ENCODE measurements at places on chromosomes 11 and 22.
A peak's percentile ranks its signal among the peaks of the same experiment; 100 is the strongest.

DNA sequence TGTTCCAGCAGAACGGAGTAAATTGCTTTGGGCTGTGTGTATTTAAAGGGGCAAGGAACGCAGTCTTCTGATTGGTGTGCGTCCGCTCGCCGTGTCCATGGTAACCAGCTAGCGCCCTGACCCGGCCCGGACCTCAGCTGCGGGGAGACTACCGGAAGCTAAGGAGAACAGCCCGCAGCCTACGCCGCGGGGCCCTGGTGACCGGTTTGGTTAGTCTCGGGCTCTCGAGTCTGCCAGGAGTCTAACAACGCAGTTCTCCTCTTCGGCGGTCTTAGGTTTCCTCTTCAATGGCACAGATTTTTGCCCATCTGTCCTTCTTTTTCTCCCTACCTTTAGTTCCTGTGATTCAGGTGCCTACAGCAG, 3.5 kb upstream of the OR56A3 start:
- DNase-seq = no peak

DNA sequence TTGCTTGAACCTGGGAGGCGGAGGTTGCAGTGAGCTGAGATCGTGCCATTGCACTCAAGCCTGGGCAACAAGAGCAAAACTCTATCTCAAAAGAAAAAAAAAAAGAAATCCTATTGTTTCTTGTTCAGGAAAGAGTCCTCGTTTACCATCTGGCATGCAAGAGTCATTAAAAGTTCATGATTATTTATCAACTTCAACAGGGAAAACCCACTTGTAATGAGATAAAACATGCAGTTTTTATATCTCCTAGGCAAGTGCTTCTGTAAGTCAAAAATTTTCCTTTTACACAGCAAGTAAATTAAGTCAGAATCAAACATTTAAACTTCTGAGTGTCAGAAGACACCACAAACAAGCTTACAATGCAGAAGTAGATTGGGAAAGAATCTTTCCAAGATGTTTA, 94.7 kb upstream of the CLPB start:
- no peak for DNase-seq

- no peak for DNase-seq
Measured at GRCh38 chr11:16924826-16925560, 89.2 kb downstream of the PLEKHA7 start.

GRCh38 chr11:96196181-96196662, 146.8 kb downstream of the MAML2 start:
- no peak for DNase-seq

DNA sequence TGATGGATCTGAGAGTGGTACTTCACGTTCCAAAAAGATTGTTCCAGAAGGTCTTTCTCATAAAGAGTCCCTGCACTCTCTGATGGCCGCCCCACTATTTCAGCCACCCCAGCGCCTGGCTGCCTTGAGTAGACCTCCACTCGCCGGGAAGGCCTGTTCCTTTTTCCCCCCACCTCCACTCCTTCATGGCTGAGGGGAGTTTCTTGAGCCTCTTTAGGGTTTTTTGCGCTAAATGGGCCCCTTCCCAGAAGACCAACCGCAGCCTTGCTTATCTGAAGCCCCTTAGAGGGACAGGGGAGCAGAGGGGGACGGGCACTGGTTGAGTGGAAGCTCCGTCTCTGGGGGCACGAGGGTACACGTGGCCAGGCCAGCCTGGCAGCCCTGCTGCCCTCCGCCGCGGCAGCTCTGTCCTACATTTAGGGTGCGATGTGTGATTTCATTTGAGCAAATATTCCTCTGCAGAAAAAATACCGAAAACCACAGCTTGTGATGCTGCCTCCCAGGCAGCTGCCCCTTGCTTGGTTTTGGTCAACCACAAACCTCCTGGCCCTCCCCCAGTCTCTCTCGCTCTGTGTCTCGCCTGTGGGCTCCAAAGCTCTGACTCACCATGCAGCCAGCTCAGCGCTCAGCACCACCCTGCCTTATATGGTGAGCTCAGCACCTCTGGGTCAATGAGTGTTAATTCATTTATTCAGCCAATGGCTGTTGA, 88.7 kb downstream of the TP53I11 start:
- DNase-seq = peak; percentile 100

DNA sequence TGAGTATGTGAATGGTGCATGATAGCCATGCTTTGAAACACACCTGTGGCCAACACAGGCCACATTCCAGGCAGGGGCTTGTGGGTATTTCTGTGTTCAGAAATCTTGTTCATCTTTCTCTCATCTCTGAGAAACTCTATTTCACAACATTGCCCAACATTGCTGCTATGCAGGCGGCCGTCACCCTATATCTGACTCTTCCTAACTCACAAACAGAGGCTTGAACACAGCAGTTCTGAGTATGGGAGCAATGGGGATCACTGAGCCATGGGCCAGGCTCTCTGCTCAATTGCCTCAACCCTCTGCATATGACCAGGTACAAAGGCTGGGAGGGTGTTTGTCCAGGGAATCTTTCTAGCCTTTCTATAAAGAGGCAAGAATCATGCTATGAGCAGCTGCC, 259.9 kb downstream of the BUD13 start:
- no peak for DNase-seq
